ENCODE measurements at places on chromosomes 7 and 10.

GRCh38 chr7:55209366-55209765 is 155.8 kb upstream of the LANCL2 start:
- no peak for DNase-seq

DNA sequence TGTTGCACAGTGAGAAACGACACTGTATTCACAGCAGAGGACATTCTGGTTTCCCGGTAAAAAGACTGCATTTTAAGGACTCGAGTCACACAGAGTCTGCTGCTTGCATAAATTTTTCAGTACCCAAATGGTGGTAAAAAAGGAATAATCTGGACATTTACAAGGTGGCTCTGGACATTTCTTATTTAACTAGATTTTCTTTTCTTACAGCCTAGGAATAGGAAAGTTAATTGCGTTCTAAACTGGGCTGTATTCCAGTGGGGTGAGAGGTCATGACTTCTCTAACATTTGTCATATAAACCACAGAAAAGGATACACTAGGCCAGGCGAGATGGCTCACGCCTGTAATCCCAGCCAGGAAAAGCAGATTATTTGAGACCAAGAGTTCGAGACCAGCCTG is 237.5 kb upstream of the KLF6 start:
- no peak for DNase-seq

DNA sequence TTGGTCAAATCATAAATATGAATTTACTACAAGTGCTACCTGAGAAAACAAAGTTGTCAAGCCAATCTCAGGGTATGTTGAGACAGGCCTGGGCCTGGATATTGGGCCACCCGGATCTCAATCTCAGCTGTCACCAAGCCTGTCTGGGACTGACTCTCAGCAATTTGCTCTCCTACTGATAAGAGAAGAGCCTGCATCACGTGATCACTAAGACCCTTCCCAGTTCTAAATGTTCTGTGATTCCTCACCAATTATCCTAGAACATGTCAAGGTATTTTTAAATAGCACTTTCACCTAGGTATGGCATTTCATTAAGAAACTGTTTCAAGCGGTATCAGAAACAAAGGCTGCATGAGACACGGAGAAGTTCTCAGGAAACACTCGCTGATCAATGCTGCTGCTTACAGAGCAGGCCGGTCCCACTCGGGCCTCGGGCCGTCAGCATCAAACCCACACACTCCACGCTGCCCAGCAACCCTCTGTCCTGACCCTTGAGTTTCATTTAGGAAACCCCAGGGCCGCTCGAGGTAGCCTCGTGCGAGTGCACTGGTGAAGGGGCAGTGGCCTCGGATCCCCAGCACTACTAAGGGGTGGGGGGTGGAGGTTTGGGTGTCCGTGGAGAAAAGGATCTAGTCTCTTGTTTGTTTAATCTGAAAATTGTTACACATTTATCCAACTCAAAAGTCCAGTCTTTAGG is 4.1 kb downstream of the KLF6 start:
- DNase-seq, result no peak

- no peak for DNase-seq
Observed at GRCh38 chr10:49474901-49475300, 64.0 kb downstream of the ERCC6 start.
